ENCODE measurements at places on chromosomes 16 and 17.

- DNase-seq, result no peak
Observed at GRCh38 chr17:6079155-6079888, 9.1 kb downstream of the WSCD1 start.

- DNase-seq, result no peak
Observed at GRCh38 chr17:13135506-13135905, 117.7 kb upstream of the ELAC2 start.

DNA sequence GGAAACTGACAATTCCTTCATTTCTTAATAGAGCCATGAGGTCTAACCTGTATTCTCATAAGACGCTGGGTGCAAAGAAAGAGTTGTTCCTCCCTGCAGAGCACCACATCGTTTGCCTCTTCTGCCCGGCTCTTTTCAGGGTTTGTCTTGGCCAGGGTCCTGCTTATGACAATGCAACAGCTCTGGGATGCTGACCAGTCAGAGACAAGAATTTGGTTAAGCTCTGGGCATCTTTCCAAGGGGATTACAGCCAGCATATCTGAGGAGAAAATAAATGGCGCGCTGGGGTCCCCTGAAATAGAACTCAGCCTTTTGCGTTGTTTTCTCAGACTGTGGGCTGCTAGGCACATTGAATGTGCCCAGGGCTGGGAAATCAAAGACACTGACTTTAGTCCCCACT lies 128.6 kb downstream of the SHISA6 start:
- DNase-seq, result no peak

DNA sequence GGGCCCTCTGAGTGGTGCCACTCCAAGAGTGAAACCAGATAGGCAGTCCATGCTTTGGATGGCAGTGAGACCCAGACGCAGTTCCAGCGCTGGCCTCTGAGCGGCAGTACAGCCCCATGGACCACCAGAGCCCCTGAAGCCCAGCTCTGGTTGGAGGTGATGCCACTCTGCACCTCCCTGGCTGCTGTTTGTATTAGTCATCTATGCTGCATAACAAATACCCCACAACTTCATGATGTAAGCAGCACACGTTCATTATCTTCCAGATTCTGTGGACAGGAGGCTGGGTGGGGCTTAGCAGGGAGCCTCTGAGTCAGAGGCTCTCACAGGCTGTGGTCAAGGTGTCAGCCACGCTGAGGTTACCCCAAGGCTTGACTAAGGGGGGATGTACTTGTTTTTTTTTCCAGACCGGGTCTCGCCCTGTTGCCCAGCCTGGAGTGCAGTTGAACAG lies 5.1 kb upstream of the NME4 start:
- DNase-seq, result no peak

DNA sequence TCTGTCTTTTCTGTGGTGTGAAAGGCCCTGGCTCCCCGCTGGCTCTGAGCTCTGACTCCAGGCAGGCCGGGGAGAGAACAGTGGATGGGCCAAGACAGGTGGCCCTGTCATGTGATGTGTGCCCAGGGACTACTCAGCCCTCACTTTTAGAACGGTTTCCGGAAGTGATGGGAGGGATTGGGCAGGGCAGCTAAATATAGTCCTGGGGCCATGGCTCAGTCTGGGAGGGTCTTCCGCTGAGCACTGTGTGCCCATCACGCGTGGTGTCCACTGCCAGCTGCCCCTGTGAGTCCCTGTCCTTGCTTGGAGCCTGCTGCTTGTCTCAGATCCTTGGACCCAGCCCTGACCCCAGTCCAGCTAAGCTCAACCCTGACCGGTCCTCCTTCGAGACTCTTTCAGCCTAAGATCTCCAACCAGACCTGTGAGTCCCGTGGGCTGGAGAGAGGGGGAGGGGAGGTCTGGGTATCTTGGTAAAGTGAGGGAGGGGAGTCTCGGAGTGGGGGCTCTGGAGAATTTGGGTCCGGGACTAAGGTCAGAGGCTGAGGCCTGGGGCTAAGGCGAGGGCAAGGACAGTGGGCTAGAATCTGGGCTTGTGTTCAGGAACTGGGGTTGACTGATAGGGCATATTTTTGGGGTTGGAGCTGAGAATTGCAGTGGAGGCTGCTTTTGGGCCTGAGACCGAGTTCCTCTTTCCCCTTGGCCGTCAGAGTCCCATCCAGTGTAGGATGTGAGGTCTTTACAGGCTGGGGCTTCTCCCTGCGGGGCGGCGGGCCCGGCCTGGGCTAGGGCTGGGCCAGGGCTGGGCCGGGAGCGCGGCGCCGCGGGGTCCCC lies at the start of gene TRIM72:
TSS of gene TRIM72 (plus strand) at position 243 of the 831 bp plus-strand sequence. CDS start 620 bp downstream, outside the sequence.
- DNase-seq, result no peak
